ENCODE measurements at places on chromosomes 16 and 17.

DNA sequence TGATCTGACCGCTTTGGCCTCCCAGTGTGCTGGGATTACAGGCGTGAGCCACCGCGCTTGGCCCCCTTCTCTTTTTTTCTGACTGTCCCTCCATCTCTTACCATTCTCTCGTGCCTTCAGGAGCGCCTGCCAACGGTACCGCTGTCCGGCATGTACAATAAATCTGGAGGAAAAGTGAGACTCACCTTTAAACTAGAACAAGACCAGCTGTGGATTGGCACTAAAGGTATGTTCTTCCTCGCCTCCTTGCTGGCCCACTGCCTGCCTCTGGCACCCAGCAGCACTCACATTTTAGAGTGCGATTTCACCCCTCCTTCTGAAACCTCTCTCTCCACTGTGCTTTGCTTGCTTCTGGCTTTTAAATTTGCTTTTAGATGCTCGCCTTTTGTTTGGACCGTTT, 5.0 kb downstream of the UBFD1 start:
- no peak for DNase-seq

GRCh38 chr17:43784068-43784467, 3.8 kb downstream of the CFAP97D1 start:
- DNase-seq = no peak

GRCh38 chr16:24609740-24610415, 70.5 kb downstream of the RBBP6 start:
- DNase-seq = no peak

DNA sequence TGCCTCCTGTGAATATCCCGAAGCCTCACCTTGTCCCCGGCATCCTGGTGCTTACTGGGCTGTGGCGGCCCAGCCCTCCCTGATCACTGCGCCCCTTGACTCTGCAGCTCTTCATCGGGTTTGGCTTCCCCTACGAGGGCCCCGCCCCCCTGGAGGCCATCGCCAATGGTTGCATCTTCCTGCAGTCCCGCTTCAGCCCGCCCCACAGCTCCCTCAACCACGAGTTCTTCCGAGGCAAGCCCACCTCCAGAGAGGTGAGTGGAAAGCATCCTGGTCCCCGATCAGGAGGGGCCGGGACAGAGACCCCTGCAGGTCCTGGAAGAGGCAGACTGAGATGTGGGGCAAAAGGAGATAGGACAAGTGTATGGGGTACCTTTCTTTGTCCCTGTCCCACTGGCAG, 72.1 kb downstream of the MGAT5B start:
- DNase-seq = no peak

DNA sequence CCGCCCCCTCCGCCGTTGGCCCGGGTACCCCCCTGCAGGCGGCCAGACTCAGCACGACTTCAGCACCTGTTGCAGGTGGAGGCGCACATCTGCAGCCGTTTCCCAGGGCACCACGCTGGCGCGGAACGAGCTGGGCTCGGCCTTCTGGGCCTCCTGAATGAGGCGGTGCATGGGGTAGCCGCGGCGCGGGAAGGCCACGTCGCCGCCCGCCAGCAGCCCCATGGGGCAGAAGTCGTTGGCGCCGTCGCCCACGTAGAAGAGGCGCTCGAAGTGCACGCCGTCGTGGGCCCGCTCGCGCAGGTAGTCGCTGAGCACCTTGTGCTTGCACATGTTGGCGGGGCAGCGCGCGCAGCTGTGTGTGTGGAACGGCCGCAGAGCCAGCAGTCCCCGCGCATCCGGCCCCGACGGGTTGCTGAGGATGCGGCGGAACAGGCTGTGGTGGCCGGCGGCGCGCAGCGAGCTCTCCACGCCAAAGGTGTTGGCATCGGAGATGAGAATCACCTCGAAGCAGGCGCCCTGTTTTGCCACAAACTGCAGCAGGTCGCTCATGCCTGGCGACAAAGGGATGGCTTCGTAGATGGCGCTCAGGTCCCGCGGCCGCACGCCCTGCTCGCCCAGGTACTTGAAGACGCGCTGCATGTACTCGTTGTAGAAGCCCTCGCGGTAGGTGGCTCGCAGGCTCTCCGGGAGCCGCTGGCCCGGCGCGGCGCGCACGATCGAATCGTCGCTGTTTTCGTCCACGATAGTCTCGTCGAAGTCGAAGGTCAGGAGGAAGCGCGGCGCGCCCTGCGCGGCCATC, 6.2 kb downstream of the PHOSPHO1 start:
- DNase-seq = no peak

DNA sequence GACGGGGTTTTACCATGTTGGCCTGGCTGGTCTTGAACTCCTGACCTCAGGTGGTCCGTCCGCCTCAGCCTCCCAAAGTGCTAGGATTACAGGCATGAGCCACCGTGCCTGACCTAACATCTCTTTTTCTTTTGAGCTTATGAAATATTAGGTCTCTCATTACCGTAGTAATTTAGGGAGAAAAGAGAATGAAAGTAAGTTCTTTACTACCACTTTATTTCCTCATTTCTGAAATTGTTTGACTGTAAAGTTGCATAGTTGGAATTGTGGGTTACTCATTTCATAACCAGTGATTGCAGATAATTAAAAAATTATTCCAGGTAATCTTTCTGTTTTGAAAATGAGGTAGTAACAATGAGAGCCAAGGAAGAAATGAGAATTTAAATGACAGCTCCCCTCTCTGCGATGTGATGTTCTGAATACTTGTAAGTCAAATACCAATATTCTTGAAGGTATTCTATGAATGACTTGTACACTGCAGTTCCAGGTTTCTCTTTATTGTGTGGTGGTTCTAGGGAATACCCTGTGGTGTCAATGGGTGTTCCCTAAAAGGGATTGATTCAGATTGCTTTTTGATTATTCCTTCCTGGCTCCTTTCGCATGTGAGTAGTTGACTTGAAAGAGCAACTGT, 28.3 kb downstream of the MAP2K4 start:
- DNase-seq = no peak

GRCh38 chr16:79571903-79572535, 28.5 kb downstream of the MAF start:
- no peak for DNase-seq

GRCh38 chr16:60302676-60303075, 1568.6 kb upstream of the GOT2 start:
- no peak for DNase-seq

DNA sequence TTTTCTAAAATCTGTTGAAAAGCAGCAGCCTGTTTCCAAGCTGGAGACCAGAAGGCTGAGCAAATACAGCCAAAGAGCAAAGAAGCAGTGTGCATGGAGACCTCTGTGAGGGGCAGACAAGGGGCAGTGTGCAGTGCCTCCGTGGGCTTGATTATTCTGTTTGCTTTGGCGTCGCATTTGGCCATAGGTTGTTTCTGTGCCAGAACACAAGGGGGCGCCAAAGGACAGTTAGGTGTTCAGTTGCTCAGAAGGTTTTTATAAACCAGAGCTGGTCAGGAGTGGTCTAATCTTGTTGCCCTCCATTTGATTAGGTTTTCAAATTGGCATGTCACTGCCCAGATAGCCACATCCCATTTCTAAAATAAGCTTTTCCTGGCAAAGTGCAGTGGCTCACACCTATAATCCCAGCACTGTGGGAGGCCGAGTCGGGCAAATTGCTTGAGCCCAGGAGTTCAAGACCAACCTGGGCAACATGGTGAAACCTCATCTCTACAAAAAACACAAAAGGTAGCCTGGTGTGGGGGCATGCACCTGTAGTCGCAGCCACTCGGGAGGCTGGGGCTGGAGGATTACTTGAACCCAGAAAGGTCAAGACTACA, 10.6 kb downstream of the MYH3 start:
- DNase-seq = peak; percentile 50

- no peak for DNase-seq
These were observed 65.2 kb downstream of the KLHDC4 start for GRCh38 chr16:87700406-87701077.

DNA sequence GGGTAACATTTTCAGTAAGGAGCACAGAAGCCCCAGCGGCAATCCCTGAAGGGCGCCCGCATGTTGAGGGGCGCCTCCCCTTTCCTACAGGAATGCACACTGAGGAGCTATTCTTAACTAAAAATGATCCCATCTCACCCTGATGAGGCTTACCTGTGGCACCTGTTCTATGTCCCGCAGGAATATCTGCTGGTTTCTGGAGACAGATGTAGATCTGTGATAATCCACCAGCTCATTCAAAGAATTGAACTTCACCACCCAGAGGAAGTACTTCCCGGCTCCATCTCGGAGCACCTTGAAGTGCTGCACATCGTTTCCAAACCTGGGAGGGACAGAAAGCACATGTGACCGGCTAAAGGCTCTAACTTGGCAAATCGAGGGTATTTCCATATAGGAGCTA, 32.3 kb upstream of the SLC25A19 start:
- DNase-seq = no peak

DNA sequence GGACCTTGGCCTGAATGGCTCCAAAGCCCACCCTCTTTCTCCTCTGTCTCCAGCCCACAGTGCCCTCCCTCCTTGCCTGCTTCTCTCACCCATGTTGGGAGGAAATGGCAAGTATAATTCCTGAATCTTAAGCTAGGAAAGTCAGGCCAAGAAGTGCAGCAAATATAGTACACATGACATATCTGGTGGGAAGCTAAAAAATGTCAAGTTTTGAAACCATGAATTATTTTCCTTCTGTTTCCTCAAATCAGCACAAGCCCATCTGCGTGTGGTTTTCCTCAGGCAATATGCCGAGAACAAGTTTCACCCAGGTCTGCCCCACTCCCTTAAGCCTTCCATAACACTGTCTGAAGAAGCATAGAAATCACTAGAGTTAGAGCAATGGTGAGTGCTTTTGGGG, 502.8 kb upstream of the CDH11 start:
- no peak for DNase-seq

DNA sequence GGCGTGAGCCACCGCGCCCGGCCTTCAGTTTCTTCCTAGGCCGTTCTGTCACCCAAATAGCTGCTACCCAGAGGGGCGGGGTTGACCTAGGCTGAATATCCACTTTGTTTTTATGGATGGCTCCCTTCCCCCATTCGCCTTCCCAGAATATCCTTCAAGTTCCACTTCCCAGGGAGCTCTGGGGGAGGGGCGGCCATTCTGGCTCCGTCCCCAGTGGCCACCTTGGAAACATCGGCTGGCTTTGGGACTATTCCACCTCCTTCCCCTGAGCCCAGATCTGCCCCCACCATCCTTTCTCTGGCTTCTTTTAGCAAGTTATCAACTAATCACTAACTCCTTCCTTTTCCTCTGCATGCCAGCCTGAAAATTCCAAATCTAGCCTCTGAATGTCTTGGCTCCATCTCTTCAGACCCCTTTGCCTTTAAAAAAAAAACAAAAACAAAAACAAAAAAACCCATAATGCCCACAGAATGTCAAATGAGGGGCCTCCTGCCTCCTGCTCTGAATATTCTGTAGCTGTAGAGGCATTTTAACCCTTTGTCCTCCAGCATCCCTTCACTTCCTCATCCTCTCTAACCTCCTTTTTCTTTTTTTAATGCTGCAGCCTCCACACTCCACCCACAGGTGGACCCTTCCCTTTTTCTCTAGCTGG, 6.4 kb downstream of the ATP1B2 start:
- no peak for DNase-seq

Data from stimulated activated CD8-positive, alpha-beta memory T cell treated with anti-CD3 and anti-CD28 coated beads, Interleukin-7, amount 100 ng/mL, for 1 hour (primary cell).